Left lobe of liver (tissue), 2 donors: ENCODE measurements at places on chromosomes 1 and 21. TPM values are rescaled to one million over a fixed set of nuclear protein-coding genes. Genes with fewer than 3 reads are reported as not detected.

- DNase-seq, result peak; percentile 44
Measured at GRCh38 chr1:16617778-16618580, 4.6 kb upstream of the NBPF1 start.

DNA sequence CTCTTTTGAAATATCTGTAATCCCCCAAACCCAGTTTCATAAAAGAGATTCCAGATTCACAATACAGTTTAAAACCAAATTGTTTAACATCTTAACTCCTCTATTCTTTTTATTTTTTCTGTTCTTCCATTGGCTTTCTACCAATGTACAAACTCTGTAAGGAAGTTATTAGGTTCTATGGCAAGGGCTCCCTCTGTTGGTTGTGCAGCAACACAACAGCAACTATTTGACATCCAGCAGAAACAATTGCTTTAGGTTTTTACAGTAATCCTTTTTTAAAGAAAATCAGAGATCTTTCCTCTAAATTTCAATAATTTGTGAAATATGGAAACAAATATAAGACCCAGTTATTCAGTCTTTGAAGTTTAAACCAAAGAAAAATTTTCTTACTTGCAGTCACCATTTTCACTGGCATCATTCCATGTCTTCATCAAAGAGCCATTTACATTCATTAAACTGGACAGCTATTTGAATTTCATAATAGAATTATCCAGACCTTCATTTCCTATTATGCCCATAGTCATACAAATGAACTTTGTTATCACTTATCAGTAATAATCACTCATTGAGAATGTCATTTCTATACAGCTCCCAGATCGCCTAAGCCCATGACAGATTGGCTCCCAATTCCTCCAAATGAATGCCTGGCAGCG lies 46.5 kb upstream of the RNF11 start:
- DNase-seq, result no peak

DNA sequence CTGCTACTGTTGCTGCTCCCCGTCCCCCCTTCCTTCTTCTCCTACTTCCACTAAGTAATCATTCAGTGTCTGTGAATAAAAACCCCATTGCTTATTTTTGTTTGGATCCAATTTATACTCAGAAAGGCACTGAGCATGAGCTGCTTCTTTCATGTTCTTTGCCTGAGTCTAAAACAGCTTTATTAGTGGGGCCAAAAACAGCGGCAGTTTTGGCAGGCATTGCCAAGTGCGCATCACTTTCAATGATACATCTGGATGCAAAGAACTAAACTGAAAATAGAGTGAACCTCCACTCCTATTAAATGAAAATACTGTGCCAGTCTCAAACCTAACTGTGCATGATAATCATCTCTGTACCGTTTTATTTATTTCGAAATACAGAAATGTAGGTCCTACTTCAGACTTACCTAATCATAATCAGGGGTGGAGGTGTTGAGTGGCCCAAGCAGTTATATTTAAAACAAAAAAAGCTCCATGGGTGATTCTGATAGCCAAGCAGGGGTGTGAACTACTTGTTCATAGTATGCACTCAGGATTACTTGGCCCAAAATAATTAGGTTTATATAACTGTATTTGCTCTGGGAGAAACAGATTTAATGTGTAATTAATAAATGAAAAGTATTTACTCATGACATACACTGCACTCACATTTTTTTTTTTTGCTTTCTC lies 48.4 kb downstream of the NEK7 start:
- DNase-seq, result no peak

Gene AGMAT
- total RNA-seq, result 58.0 TPM

Gene ANKRD65
- total RNA-seq, result 1.0 TPM

Gene FGR
- 3.0 TPM for total RNA-seq

Gene RHD
- total RNA-seq, result 0.18 TPM
